ENCODE measurements at places on chromosomes 5 and 9. TPM values are rescaled to one million over a fixed set of nuclear protein-coding genes. Genes with fewer than 3 reads are reported as not detected.

Gene PRDM9
- not detected for total RNA-seq

Gene SNCAIP
- total RNA-seq: 1.1 TPM

Gene ANAPC2
- 16.7 TPM for total RNA-seq

Gene GHR
- total RNA-seq: 0.17 TPM

Gene NUTM2G
- total RNA-seq: not detected

All from epithelial cell of proximal tubule (primary cell).